Cardiac muscle cell (in vitro differentiated cells and primary cell): ENCODE measurements at places on chromosomes 5 and 9. TPM values are rescaled to one million over a fixed set of nuclear protein-coding genes. Genes with fewer than 3 reads are reported as not detected.

DNA sequence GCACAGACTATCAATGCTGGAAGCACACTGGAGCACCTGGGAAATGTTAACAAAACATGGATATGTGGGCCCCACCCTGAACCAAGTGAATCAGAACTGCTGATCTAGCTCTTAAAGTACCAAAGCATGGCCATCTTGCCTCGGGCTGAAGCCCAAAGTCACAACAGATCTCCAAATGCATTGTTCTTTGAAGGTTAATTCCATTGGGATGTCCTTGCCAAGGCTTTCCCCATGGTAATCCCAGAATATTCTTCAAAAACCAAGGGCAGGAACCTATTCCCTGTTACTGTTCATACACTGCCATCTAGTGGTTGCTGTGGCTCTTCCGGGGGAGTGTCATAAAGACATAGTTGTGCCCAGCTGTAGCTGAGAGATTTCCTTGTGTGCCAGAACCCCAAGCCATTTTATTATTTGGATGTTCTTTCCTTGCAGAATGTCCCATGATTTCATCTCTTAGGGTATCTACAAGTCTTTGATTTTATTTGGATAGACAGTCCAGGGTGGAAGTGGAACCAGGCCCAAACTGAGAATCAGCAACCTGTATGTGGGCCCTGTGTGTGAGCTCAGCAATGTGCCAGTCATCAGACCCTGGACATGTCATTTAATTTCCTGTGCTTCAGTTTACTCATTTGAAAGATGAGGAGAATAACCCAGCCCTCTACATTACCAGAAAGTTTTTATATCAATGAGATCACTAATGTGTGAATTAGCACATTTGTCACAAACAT is 290.0 kb downstream of the ACTL7B start:
- peak; percentile 93 for DNase-seq

DNA sequence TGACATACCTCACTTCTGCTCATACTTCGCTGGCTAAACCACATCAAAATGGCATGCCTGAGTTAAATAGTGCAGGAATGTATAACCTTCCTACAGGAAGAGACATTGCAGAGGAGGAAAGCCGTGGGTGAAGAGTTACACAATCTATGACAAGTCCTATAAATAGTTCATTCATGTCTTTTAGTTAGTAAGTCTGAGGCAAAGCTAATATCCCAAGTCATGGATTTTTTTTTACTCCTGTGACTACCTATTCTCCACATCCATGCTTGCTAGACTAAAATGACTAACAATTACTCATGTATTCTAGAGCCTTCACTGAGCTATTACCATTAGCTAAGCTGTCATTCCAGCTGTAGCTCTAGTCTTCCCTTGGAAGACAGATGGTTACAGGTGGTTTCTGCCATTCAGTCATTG is 391.3 kb downstream of the NR2F1-AS1 start:
- peak; percentile 91 for DNase-seq

GRCh38 chr9:92003308-92004044 is 53.4 kb upstream of the ROR2 start:
- no peak for DNase-seq

- no peak for DNase-seq
Observed at GRCh38 chr5:142842994-142843905, 73.1 kb downstream of the ARHGAP26 start.

- no peak for DNase-seq
Observed at GRCh38 chr9:22124263-22125011, 115.3 kb upstream of the CDKN2B start.

DNA sequence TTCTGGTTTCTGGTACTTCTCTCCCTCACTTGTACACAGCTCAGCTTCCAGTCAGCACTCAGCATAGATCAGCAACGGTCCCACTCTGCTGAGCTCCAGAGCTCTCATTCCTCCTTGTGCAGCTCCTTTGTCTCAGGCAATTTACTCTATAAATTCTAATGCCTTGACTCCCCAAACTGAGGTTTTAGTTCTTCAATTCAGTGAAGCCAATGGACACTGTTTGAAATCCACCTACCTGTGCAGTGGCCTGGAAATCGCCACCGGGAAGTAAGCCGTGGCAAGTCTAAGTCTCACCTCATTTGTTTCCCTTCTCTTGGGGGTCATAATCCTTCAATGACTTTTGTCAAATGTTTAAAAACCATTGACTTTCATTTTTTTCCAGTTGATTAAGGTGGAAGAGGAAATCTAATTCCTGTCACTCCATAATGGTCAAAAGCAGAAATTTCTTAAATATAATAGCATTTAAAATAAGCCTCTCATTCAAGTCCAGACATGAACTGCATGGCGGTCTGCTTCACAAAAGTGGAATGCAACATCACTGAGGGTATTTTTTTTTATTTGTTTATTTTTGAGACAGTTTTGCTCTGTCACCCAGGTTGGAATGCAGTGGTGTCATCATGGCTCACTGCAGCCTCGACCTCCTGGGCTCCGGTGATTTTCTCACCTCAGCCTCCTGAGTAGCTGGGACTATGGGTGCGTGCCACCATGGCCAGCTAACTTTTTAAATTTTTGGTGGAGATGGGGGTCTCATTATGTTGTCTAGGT is 79.6 kb downstream of the C7 start:
- DNase-seq: no peak

- no peak for DNase-seq
Observed at GRCh38 chr5:39505363-39505762, 80.6 kb upstream of the DAB2 start.

DNA sequence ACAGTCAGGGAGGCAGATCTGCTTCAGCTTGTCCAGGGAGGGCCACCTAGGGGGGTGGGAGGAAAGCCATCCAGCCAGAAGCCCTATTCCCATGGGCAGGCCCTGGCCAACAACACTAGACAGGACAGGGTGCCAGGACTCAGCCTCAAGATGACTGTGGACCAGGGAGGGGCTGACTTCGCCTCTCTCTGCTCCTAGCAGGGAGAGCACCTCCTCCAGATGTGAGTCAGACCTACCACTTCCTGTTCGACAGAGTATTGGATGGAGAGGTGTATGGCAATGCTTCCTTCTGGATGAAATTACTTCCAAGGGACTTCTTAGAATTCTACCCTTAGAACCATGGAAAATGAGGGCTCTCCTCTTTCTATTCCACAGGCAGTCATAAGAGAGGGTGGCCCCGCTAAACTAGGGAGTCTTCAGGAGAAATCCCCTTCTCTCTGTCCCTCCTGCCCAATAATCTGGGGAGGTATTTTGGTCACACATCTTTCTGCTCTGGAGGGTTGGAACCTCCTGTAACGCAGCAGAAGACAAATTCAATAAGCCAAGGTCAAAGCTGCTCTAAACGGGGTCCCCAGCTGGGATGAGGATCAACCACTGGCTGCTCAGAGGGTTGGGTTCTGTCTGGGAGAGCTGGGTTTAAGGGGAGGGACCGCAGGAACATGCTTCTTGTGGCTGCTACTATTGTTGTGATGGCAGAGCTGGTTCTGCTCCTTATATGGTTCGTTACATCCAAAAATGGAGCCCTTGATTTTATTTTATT is 23.2 kb upstream of the RCL1 start:
- peak; percentile 51 for DNase-seq

DNA sequence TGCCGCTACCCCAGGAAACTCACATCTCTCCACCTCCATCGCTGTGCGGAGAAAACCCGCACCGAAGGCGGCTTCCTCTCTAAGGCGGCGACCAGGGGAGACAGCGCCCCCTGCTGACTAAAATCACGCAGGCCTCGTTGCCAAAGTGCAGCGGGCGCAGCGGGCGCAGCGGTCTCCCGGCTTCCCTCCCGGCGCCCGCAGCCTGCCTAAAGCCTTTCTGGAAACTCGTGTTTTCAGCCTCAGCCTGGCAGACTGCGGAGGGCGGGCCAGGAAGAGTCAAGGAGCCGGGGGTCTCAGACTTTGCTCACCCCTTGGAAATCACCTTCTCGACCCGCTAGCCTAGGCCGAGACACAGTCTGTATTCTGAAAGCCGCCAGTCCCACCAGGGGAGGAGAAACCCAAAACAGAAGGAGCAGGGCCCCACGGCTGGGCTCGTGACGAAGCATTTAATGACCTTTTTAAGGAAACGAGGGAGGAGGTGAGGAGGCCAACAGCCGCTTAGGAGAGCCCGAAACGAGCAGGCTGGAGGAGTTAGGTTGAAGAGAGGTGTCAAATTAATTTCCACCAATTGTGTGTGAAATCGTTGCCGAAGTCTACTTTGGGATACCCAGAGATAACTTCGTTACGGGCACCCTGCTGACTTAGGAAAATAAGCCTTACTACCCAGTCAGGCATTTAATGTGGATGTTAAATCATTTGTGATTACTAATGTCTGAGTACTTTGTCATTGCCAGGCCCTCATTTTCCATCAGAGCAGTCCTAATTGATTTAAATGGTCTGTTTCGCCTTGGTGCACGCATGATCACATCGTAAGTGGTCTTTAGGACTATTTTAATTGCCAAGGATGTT is 7.3 kb upstream of the FOXB2 start:
- DNase-seq: peak; percentile 86

- no peak for DNase-seq
Observed at GRCh38 chr5:112010475-112010874, 253.5 kb upstream of the NREP start.

DNA sequence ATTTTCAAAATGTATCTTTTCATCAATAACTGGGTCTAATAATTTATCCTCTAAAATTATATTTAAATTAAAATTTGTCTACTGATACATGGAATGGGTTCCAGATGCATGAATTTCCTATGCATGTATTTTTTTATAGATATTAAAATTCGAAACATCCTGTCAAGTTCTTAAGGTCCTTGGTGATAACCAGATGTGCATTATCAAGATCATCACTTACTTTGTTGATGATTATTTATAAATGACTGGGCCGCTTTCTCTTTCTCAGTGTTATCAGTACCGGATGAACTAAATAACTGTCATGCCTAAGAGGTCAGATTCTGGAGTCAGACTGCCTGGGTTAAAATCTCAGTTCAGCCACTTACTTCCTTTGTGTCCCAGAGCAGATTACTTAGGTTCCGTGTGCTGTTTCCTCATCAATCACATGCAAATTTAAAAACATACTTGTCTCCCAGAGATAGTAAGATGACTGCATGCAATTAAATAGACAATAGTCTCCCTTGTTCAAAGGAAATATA is 124.3 kb downstream of the TEX10 start:
- no peak for DNase-seq

DNA sequence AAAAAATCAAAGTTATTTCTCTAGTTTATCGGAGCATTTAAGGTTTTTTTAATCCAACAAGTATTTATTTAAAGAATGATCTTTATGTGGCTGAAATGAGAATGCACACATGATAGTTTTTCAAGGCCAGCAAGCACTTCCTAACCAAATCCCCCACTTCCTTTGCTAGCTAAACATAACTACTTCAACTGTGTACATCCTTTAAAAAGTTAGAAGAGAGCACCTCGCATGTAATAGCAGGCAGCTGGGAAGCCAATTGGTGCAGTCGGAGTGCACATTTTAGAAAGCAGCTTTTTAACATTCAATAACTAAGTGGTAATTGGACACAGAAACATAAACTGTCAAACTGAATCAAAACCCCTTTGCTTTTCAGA is 245.7 kb downstream of the BNC2 start:
- no peak for DNase-seq

GRCh38 chr5:40984884-40985283 is 75.6 kb downstream of the C7 start:
- DNase-seq: no peak

GRCh38 chr5:41835645-41836044 is 34.6 kb downstream of the OXCT1 start:
- peak; percentile 78 for DNase-seq

DNA sequence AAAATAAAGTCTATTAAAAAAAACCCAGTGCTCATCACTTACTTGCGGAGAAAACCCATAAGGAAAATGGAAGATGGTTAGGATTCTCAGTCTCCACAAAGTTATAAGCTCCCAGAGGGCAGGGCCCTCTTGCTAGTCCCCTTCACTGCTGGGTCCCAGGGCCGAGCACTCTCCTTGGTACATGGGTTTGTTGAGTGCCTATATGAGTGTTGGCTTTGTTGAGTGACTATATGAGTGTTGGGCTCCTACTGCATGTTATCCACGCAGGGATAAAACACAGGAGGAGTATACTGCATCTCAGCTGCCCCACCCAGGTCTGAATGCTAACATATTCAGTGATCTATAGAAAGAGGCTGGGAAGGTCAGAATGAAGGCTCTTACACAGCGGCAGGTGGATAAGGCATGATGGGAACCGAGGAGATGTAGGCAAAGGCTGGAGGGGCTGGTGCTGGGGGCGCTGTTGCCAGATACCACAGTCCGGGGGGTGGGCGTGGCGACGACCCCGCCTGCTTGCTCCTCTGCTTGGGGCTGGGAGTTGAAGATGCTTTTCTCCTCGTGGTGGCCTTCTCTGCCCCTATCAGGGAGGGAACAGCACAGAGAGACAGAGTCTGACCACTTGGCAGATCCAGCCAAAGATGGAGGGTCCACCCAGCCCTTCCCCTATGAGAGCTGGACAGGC is 11.6 kb downstream of the ORM2 start:
- DNase-seq: no peak

GRCh38 chr9:109986521-109986991 is 206.6 kb downstream of the PALM2AKAP2 start:
- no peak for DNase-seq

DNA sequence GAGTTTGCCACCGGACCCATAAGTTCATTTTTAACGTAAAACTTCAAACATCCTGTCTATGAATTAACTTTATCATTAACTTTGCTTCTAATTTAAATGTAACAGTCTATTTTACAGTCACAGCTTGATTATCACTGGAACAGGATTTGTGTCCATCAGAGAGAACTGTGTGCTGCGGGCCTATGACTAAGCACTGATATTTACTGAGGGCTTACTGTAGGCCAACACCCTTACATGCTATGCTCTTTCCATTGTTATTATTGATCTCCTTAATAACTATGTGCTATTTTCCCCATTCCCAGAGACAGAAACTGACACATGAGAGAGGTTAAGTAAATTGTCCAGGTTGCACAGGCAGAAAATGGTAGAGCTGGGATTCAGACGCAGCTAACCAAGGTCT is 24.0 kb upstream of the GPR151 start:
- DNase-seq: no peak

- peak; percentile 76 for DNase-seq
Observed at GRCh38 chr5:57042524-57042931, 90.6 kb upstream of the MIER3 start.

DNA sequence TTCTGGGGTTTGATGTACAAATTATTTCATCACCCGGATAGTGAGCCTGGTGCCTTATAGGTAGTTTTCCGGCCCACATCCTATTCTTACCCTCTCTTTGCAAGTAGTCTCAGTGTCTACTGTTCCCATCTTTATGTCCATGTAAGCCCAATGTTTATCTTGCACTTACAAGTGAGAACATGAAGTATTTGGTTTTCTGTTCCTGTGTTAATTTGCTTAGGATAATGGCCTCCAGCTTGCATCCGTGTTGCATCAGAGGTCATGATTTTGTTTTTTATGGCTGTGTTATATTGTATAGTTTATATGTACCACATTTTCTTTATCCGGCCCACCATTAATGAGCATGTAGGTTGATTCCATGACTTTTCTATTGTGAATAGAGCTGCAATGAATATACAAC is 136.5 kb downstream of the PRR16 start:
- DNase-seq: no peak

The PTGDS gene
- 2.6 and 3.9 TPM in 2 replicates for total RNA-seq

The SHOC1 gene
- not detected in 2 replicates for total RNA-seq

The PRKACG gene
- not detected in 2 replicates for total RNA-seq

The PGM5 gene
- total RNA-seq: 75.3 and 121 TPM in 2 replicates

The NOXA1 gene
- 6.8 and 12.0 TPM in 2 replicates for total RNA-seq

The ODF2 gene
- 31.5 and 66.9 TPM in 2 replicates for total RNA-seq

The PCDHGB2 gene
- total RNA-seq: 2.7 and 3.0 TPM in 2 replicates

The ANXA2R gene
- 0.32 and 0.63 TPM in 2 replicates for total RNA-seq

The ADAMTSL1 gene
- total RNA-seq: 26.5 and 63.0 TPM in 2 replicates

The WNT8A gene
- not detected in 2 replicates for total RNA-seq

The DND1 gene
- total RNA-seq: 1.0 and 2.1 TPM in 2 replicates

The SLC6A18 gene
- not detected in 2 replicates for total RNA-seq
